ENCODE measurements at places on chromosomes 5 and 9.

DNA sequence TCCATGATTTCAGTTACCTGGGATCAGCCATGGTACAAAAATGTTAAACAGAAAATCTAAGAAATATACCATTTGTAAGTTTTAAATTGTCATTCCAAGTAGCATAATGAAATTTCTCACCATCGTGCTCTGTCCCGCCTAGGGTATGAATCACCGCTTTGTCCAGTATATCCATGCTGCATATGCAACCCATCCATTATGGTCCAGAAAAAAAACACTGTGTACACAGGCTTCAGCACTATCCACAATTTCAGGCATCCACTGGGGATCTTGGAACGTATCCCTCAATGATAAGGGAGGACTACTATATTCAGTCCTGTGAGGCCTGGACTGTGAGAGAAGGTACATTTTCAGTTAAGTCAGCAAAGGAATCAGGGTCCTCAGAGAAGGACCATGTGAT is 37.6 kb upstream of the HNRNPA0 start:
- H3K36me3 ChIP-seq = no peaks in the 10 kb centered on the region
- peaks cover 9% of the 10 kb centered on the region for H3K27me3 ChIP-seq
- no peak for DNase-seq
- no peak overlapping the region for H3K4me3 ChIP-seq

DNA sequence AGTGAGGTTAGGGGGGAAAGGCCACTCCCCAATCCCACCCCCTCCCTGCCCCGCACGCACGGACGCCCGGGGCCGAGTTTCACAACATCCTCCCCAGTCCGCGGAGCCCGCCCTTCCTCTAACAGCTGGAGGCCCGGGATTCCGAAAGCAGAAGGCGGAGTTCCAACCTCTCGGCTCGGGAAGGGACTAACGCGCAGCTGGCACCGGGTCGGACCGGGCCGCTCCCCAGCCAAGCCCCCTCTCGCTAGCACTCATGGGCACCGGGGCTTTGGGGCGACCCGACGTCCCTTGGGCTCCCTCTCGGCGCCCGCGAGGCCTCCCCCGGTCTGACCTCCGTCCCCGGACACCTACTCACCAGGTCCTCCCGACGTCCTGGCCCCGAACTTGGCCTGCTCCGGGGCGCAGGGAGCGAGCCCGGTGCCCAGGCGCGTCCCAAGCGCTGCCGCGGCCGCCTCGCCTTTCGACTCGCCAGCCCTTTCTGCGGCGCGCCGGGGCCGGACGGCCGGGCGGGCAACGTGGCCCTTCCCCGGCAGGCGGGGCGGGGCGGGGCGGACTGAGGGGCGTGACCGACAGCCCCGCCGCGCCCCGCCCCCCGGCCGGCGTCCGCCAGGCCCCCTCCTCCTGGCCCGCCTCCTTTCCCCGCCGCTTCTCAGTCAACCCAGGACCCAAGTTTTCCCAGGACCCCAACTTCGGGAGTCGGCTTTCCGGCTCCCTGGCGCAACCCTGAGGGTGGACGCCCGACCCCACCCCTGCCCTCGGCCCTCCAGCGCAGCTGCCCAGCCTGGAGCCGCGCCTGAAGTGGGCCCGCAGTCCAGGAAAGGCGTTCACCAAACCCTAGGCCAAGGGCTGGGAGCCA is at the start of gene MGAT1:
TSS of gene MGAT1 (minus strand) at position 482 of the 856 bp plus-strand sequence. CDS start 9,835 bp downstream, outside the sequence.
- H3K36me3 ChIP-seq = peaks cover 22% of the 10 kb centered on the region
- no peaks in the 10 kb centered on the region for H3K27me3 ChIP-seq
- peak; percentile 87 for DNase-seq
- H3K27ac ChIP-seq = peak within 1 kb of the TSS; percentile 80
- H3K4me3 ChIP-seq = peak within 1 kb of the TSS; percentile 85

DNA sequence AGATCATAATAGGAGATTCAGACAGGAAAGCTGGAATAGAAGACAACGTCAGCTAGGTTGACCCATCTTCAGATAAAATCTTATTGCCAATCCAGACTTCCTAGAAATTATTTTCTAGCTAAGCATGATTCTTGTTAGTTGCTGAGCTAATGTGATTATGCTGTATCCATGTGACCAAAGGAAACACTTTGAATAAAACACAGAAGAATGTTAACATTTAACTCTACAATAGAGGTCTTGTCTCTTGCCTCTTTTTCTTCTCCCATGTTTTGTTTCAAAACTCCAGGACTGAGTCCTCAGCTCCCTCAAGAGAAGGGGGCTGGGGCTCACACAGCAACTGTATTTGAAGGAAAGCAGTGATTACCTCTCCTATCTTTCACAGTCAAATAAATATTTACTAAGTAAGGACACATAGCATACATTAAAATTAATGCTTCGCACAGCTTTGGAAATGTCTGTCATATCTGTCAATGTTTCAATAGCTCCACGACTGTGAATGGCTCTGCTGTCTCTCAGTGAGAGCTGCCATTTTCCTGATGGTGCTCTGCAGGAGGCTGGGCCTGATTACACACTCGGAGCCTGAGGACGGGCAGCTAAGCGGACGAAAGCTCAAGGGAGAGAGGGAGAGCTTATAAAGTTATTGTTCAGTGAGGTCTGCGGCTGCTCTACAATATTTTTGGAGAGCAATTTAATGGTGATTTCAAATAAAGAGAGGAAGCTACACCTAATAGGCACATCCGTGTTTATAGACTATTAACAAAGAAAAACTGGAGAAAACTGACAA is 64.8 kb upstream of the ZNF462 start:
- H3K36me3 ChIP-seq = no peaks in the 10 kb centered on the region
- H3K27me3 ChIP-seq = no peaks in the 10 kb centered on the region
- peaks cover 9% of the 10 kb centered on the region for H3K4me1 ChIP-seq
- no peak overlapping the region for H3K4me3 ChIP-seq

DNA sequence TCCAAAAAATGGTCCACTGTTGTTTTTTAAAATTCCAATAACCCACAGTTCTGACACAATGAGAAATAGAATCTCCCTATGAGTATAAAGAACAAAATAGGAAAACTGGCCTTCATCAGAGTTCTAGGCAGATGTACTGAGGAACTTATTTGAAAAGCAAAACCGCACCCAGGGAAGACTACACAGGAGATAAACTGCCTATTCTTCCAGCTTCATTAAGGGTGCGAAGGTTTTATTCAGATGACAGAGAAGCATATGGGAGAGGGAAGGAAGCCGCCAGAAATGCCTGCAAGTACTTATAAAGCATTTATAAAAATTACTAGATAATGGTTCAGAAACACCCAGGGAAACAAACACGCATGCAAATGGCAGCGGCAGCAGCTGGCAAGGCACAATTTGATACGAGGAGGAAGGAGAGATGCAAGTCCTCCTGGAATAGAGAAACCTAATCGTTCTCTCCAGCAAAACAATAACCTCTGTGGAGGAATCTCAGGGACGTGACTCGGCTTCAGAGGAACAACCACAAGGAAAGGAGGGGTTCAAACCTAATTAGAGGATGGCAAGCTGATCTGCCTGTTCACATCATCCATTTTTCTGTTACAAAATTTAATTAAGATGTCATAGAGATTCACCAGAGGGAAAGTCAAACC is 9.0 kb downstream of the TTLL11 start:
- H3K36me3 ChIP-seq = no peaks in the 10 kb centered on the region
- DNase-seq = no peak

GRCh38 chr9:7967851-7968250 is 168.3 kb upstream of the DMAC1 start:
- DNase-seq = no peak
- H3K27me3 ChIP-seq = no peaks in the 10 kb centered on the region
- H3K4me1 ChIP-seq = peaks cover 15% of the 10 kb centered on the region

DNA sequence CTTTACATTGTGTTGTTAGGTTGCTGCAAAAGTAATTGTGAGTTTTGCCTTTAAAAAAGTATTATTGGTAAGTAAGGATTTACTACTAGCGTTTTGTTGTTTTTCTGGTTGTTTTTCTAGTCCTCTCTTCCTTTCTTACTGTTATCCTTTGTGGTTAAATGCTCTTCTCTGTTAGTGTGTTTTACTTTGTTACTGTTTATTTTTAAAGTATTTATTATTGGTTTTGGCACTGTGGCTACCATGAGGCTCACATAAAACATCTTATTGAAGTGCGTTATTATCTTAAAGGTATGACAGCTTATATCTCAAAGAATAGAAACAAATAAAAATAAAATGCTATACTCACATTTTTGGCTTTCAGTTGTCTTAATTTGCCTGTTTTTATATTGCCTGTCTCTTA is 17.6 kb downstream of the DMXL1 start:
- no peak for DNase-seq
- peaks cover 14% of the 10 kb centered on the region for H3K36me3 ChIP-seq
- no peak overlapping the region for H3K27ac ChIP-seq
- no peaks in the 10 kb centered on the region for H3K4me1 ChIP-seq
- no peaks in the 10 kb centered on the region for H3K27me3 ChIP-seq

GRCh38 chr5:59143926-59144333 is 561.1 kb downstream of the RAB3C start:
- no peak for DNase-seq
- H3K27ac ChIP-seq = no peak overlapping the region
- no peaks in the 10 kb centered on the region for H3K4me1 ChIP-seq

GRCh38 chr9:105757496-105758251 is 63.3 kb downstream of the TMEM38B start:
- H3K4me3 ChIP-seq = no peak overlapping the region
- no peak overlapping the region for H3K27ac ChIP-seq
- H3K4me1 ChIP-seq = no peaks in the 10 kb centered on the region

GRCh38 chr9:86809759-86810367 is 137.4 kb downstream of the GAS1 start:
- no peak overlapping the region for H3K27ac ChIP-seq
- H3K4me3 ChIP-seq = peak overlapping the region; percentile 32
- H3K27me3 ChIP-seq = peaks cover 14% of the 10 kb centered on the region
- peaks cover 12% of the 10 kb centered on the region for H3K4me1 ChIP-seq
- no peak for DNase-seq

DNA sequence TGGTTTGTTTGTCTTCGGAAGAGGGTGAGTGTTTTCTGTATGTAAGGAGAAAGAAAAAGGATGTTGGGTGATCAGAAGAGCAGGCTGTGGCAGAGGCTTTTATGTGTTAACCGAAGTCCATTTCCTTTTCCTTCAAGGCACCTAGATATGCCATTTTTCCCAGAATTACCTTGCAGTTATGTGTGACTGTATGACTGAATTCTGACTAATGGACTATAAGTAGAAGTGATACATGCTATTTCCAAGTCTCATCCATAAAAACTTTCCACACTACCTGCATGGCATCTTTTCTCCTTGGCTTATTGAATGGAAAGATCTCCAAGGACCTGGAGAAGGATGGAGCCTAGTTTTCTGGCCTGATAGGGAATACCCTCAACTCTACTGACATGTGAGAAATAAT is 10.6 kb upstream of the NDUFS4 start:
- peaks cover 4% of the 10 kb centered on the region for H3K27me3 ChIP-seq
- no peak overlapping the region for H3K4me3 ChIP-seq
- no peaks in the 10 kb centered on the region for H3K36me3 ChIP-seq
- H3K27ac ChIP-seq = no peak overlapping the region
- no peak for DNase-seq

DNA sequence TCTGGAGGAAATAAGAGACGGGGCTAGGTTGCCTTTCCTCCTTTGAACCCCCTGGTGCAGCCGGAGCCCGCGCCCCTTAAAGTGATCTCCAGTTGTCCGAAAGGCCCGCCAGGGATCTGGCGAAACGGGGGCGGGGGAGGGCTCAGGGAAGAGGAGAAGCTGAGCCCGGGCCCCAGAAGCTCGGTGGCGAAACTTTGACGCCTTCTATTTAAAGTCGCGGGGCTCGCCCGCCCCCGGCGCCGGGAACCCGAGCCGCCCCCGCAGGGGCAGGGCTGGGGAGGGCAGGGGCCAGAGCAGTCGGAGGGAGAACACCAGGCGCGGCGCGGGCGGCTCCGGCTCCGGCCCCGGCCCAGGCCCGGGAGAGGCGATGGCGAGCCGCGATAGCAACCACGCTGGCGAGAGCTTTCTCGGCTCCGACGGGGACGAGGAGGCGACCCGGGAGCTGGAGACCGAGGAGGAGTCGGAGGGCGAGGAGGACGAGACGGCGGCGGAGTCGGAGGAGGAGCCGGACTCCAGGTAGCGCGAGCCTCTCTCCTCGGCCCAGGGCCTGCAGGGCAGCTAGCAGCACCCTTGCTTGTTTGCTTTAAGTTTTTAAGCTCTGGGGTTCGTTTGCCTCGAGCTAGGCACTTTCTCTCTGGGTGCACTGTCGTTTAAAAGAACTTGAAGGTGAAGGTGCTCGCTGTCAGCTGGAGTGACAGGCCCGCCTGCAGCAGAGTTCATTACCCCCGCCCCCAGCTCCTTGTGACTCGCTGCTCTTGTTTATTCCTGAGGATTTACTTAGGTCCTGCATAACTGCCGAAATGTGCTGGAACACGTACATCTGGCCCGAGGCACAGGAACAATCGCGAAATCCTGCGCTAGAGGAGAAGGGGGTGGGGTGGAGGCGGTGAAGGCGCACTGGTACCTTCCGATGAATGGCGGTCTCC is at the start of gene CMYA5:
TSS of gene CMYA5 (plus strand) at position 296 of the 926 bp plus-strand sequence. CDS start at position 368, 72 bp downstream.
- peaks cover 6% of the 10 kb centered on the region for H3K27me3 ChIP-seq
- H3K27ac ChIP-seq = peak within 1 kb of the TSS; percentile 57
- H3K36me3 ChIP-seq = peaks cover 15% of the 10 kb centered on the region
- peak within 1 kb of the TSS; percentile 83 for H3K4me3 ChIP-seq
- H3K4me1 ChIP-seq = no peaks in the 10 kb centered on the region

DNA sequence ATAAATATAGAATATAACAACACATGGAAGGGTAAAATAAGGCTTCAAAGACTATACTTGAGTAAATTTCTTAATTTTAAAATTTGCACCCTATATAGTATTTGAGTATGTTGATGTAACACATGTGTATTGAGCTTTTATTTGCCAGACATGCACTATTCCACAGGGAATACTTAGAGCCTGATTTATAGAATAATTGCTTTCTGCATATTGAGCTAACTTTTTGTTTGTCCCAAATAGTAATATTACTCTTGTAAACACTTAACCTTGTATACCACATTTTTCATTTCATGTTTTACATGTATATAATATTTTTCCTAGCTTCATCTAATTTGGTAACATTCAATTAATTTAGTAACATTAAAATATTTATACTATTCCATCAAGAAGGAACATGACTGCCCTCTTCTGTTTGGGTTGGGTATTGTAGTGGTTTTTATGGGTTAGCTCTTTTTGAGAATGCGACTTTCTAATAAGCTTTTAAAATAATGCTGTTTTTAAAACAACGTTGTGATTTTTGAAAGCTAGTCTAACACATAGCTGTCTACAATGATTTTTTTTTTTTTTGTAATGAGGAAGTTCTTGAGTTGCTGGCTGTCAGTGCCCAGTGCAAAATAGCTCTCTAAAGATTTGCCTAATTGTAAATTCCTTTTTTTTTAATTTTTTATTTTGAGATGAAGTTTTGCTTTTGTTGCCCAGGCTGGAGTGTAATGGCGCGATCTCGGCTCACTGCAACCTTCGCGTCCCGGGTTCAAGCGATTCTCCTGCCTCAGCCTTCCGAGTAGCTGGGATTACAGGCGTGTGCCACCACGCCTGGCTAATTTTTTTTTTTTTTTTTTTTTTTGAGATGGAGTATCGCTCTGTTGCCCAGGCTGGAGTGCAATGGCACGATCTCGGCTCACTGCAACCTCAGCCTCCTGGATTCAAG is 4.8 kb downstream of the SUB1 start:
- H3K4me3 ChIP-seq = no peak overlapping the region
- no peaks in the 10 kb centered on the region for H3K27me3 ChIP-seq
- H3K4me1 ChIP-seq = peaks cover 17% of the 10 kb centered on the region
- H3K27ac ChIP-seq = no peak overlapping the region

GRCh38 chr5:76400466-76400865 is 2.6 kb upstream of the IQGAP2 start:
- H3K36me3 ChIP-seq = no peaks in the 10 kb centered on the region
- peaks cover 5% of the 10 kb centered on the region for H3K4me1 ChIP-seq
- no peak overlapping the region for H3K27ac ChIP-seq
- H3K27me3 ChIP-seq = peaks cover 14% of the 10 kb centered on the region
- no peak for DNase-seq

- no peaks in the 10 kb centered on the region for H3K27me3 ChIP-seq
- H3K4me3 ChIP-seq = no peak overlapping the region
- H3K27ac ChIP-seq = no peak overlapping the region
- DNase-seq = no peak
Measured at GRCh38 chr9:77507212-77507961, 140.7 kb downstream of the GNA14 start.

Measured in type B pancreatic cell (in vitro differentiated cells).